Activated CD4-positive, alpha-beta memory T cell treated with anti-CD3 and anti-CD28 coated beads for 36 hours (primary cell): ENCODE measurements at places on chromosomes 2 and 18. TPM values are rescaled to one million over a fixed set of nuclear protein-coding genes. Genes with fewer than 3 reads are reported as not detected.
A peak's percentile ranks its signal among the peaks of the same experiment; 100 is the strongest.

DNA sequence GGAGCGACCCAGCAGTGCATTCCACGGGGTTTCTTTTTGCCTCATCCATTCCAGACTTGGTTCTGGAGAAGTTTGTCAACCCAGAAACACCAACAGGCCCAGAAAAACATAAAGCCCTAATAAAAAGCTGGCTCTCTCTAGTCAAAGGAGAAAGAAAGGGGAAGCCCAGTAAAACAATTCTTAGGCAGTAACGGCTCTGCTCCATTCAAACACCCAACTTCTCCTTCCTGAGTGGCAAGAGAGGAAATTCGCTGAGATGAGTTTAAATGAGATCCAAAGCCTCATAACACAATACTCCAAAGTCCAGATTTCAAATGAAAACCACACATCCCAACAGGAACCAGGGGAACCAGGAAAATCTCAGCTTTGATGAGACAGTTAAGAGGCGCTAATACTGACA is 179.9 kb downstream of the RPIA start:
- no peak for DNase-seq

GRCh38 chr18:73340135-73340977 is 472.6 kb upstream of the NETO1 start:
- no peak for DNase-seq

- no peak for DNase-seq
Observed at GRCh38 chr18:13406736-13407135, 188.2 kb downstream of the LDLRAD4 start.

GRCh38 chr2:147374423-147374811 is 470.4 kb upstream of the ACVR2A start:
- no peak for DNase-seq

GRCh38 chr2:11411244-11411643 is 54.7 kb downstream of the E2F6 start:
- no peak for DNase-seq

The SLC23A3 gene
- total RNA-seq, result 1.1 TPM

- no peak for DNase-seq
Observed at GRCh38 chr2:9097239-9097638, 93.8 kb upstream of the MBOAT2 start.

The OTOS gene
- total RNA-seq, result not detected

The GPR75 gene
- total RNA-seq, result 0.48 TPM

- no peak for DNase-seq
Observed at GRCh38 chr2:194465641-194466040, 1191.4 kb upstream of the SLC39A10 start.

The GAD1 gene
- 2.6 TPM for total RNA-seq

The SERPINB12 gene
- not detected for total RNA-seq

DNA sequence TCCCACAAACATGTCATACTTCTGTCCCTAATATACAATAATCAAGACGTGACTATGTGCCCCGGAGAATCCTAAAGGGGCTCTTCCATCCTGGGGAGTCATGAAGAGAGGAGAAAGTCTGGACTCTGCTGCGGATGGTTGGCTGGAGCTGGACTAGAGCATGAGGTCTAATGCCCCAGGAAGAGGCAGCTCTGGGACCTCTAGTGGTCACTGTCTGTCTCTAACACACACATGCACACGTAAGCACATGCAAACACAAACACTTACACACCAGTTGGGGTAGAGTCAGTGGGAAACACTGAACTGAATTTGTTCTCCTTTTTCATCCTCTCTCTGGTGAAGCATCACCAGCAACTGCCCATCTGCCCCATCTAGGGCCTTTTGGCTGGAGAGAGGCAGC is 271.6 kb downstream of the TDRD15 start:
- no peak for DNase-seq

GRCh38 chr2:108536911-108537310 is 2.6 kb downstream of the LIMS1 start:
- DNase-seq, result no peak

The SPAG16 gene
- 10.4 TPM for total RNA-seq

DNA sequence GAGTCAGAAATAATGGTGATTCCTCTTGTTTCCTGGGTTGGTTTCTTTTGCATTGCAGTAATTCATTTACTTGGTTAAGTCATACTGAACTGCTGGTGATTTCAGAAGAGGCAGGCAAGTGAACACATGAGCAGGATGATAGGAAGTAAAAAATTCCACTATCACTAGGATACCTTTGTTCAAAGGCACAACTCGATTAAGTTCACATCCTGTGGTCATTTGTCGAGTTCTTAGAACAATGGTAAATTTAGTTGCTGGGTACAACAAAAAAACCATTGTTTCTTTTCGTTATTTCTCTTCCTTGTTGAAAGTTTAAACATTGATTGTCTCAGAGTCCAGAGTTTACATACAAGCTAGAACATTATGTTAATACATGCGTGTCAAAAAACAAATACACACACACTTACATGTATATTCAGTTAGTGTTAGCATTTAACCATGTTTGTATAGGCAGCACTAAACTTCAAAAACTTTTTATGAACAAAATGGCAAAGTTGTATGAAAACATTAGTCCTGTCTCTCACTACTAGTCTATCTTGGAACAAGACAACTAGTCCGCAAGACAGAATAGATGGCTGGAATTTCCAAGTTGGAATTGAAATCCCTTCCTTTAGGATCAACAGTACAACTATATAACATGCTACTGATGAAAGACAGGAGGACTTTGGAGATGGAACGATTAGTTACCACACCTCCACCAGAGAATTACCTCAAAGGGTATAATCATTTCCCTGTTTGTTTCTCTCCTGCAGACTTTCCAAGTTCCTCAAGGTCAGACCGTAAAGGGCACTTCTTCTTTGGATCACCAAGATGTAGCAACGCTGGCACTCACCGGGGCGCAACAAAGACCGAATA is 26.2 kb downstream of the STK39 start:
- DNase-seq, result no peak

The SIX3 gene
- not detected for total RNA-seq

DNA sequence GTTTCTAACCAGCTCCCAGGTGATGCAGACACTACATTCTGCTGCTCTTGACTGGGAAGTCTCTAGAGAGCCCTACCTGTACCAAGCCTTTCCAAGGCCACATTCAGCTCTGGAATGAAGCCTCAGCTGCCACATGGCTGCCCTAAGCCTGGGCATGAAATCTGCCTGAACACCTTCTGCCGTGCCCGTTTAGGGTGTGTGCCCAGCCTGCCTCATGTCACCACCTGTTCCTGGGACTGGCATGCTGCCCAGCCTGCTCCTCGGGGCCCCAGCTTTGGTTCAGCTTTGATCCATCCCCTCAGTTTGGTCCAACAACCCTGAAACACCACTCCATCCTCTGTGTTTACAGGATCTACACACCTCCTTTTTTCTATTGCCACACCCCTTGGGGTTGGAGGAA is 210.9 kb downstream of the L3MBTL4 start:
- DNase-seq, result no peak

GRCh38 chr2:19746611-19747309 is 155.0 kb downstream of the TTC32 start:
- DNase-seq, result peak; percentile 19

The GALNT13 gene
- total RNA-seq, result not detected

DNA sequence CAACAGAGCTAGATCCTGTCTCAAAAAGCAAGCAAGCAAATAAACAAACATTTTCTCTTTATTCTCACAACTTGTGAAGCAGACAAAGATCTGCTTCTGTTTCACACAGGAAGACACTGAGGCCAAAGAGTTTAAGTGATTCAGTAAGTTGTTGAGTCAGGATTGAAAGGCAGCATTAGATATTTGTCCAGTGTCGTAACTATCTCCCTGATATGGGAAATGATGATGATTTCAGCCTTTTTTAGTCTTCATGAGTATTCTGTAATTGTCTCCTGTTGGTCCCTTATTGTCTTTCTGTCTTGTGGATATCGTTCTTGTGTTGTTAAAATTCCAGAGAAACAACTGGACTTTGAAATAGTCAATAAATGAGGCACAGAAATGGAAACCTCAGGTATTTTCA is 59.6 kb downstream of the GATA6 start:
- DNase-seq, result no peak

GRCh38 chr2:61967262-61967661 is 61.8 kb downstream of the COMMD1 start:
- DNase-seq, result no peak

GRCh38 chr2:196566961-196567666 is 72.4 kb upstream of the CCDC150 start:
- DNase-seq, result no peak

The NYAP2 gene
- not detected for total RNA-seq

GRCh38 chr2:18724371-18725145 is 135.2 kb upstream of the NT5C1B start:
- DNase-seq, result no peak

DNA sequence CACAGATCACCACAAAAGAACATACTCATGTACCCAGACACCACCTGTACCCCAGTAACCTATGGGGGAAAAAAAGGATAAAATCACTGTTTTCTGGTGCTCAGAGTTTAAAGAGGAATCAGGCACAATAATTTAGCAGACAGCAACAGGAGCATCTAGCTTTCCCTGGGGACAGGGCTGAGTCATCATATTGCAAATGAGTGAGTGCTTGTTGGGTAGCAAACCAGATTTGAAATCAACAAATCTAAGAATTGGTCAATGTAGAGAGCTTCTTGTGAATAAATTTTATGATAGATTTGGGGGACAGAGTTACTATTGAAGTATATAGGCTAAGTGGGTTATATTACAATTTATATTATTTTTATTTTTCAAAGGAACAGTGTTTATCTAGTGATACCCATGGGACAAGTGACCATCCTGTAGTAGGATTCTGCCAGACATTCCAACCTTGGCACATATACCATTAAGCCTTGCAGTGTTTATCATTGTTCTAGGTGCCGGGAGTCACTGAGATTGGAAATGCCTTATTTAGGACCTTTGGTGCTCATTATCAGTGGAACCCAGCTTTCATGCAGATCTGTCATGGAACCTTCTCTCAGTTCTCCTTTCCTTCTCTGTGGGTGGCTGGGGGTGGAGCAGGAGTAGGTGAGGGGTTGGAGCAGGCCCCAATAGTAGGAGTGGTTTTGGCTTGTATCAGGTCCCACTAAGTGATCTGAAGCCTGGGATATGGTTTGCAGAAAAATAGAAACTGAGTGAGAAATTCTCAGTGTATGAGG is 117.2 kb downstream of the CERS6 start:
- no peak for DNase-seq

- DNase-seq, result no peak
Observed at GRCh38 chr2:3099145-3099859, 278.3 kb downstream of the EIPR1 start.
